ENCODE measurements at places on chromosomes 6 and 20.

- DNase-seq: no peak
- no peaks in the 10 kb centered on the region for H3K36me3 ChIP-seq
- no peaks in the 10 kb centered on the region for H3K27me3 ChIP-seq
- no peak overlapping the region for H3K4me3 ChIP-seq
- H3K4me1 ChIP-seq: no peaks in the 10 kb centered on the region
Measured at GRCh38 chr6:103504501-103505154, 1355.1 kb downstream of the HACE1 start.

- H3K4me3 ChIP-seq: no peak overlapping the region
- H3K4me1 ChIP-seq: no peaks in the 10 kb centered on the region
- no peaks in the 10 kb centered on the region for H3K36me3 ChIP-seq
- H3K27me3 ChIP-seq: no peaks in the 10 kb centered on the region
Measured at GRCh38 chr6:146990284-146990683, 213.9 kb upstream of the STXBP5 start.

DNA sequence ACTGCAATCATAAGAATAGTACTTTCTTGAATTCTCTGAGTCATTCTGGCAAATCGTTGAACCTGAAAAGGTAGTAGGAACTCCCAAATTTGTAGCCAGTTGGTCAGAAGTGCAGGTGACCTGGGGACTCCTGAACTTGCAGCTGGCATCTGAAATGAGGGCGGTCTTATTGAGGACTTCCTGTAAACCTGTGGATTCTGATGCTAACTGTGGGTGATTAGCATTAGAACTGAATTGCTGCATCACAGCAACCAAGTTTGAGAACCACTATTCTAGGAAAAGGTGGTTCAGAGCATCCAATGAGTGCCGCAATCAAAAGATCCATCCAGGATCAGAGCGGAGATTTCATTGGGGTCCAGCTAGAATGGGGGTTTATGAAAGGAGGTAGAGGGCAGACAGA, 50.2 kb upstream of the UTRN start:
- H3K27me3 ChIP-seq: no peaks in the 10 kb centered on the region
- DNase-seq: no peak
- no peak overlapping the region for H3K4me3 ChIP-seq
- H3K36me3 ChIP-seq: no peaks in the 10 kb centered on the region

- no peak overlapping the region for H3K27ac ChIP-seq
- no peak for DNase-seq
- peaks cover 12% of the 10 kb centered on the region for H3K4me1 ChIP-seq
- H3K4me3 ChIP-seq: no peak overlapping the region
Measured at GRCh38 chr6:3152689-3153088, 4.7 kb downstream of the TUBB2A start.

DNA sequence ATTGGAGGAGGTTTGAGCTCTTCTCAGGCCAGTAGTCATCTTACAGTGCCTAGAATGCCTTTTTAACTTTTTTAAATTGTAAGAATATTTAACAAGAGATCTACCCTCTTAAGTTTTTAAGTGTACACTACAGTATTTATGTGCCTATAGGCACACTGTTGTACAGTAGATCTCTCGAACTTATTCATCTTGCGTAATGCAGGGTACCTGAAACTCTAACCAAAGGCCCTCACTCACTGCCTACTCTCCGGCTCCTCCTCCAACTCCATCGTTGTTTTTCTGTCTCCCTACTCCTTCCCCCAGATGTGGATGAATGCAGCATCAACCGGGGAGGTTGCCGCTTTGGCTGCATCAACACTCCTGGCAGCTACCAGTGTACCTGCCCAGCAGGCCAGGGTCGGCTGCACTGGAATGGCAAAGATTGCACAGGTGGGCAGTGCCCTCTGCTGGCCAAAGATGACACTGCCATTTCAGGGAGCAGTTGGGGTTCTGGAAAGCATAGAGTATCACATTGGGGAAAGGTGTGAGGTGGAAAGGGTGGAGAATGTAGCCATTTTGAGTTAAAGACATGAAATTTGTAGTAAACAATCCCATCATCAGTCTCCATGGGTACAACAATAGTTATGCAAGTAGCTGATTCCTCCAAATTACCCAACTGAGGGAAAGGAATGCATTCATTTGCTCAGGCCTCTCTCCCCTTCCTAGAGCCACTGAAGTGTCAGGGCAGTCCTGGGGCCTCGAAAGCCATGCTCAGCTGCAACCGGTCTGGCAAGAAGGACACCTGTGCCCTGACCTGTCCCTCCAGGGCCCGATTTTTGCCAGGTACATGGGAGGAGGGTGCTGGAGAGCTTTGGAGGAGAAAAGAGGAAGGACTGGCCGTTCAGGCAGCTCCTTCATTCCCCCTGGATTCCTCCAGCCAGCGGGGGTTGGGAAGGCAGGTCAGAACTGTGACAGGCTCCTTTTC, 18.4 kb upstream of the ZNF76 start:
- no peaks in the 10 kb centered on the region for H3K27me3 ChIP-seq
- H3K27ac ChIP-seq: no peak overlapping the region
- H3K4me1 ChIP-seq: peaks cover 36% of the 10 kb centered on the region
- DNase-seq: peak; percentile 81
- H3K36me3 ChIP-seq: peaks cover 41% of the 10 kb centered on the region

DNA sequence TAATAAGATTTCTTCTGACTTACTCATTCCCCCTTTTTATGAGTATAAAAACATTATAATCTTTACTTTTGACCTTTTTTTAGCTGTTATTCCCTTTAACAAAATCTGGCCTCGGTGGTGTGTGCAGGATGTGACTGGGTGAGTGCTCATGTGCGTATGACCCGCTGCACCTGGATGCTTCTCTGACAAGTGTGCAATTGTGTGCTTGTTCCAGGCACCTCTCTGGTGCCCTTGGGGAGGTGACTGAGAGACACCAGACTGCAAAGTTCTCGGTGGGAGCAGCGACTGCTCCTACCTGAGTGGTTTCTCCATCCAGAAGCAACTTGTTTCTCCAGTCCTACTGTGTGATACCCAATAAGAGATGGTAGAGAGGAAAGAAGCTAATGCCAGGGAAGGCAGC, 65.0 kb downstream of the ISM1 start:
- H3K36me3 ChIP-seq: no peaks in the 10 kb centered on the region
- no peaks in the 10 kb centered on the region for H3K27me3 ChIP-seq
- no peak overlapping the region for H3K27ac ChIP-seq
- H3K4me1 ChIP-seq: no peaks in the 10 kb centered on the region
- no peak overlapping the region for H3K4me3 ChIP-seq

DNA sequence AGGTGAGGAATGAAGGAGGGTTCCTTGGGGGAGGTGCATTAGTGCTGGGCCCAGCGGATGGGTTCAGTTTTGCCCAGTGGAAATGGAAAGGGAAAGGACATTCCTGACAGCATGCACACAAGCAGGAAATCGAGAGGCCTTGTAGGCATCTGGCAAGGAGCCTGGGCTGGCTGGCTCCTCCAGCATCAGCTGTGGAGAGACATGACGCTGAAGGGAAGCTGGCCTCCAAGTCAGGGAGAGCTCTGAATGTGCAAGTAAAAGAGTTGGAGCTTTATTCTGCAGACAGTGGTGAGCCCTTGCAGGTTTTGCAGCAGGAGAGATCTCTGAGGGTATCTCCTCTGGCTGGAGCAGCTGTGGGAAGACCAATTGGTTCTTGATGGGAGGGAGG, 154.3 kb downstream of the MRPL14 start:
- H3K27ac ChIP-seq: no peak overlapping the region
- no peaks in the 10 kb centered on the region for H3K27me3 ChIP-seq
- DNase-seq: peak; percentile 37
- no peaks in the 10 kb centered on the region for H3K36me3 ChIP-seq
- no peak overlapping the region for H3K4me3 ChIP-seq

DNA sequence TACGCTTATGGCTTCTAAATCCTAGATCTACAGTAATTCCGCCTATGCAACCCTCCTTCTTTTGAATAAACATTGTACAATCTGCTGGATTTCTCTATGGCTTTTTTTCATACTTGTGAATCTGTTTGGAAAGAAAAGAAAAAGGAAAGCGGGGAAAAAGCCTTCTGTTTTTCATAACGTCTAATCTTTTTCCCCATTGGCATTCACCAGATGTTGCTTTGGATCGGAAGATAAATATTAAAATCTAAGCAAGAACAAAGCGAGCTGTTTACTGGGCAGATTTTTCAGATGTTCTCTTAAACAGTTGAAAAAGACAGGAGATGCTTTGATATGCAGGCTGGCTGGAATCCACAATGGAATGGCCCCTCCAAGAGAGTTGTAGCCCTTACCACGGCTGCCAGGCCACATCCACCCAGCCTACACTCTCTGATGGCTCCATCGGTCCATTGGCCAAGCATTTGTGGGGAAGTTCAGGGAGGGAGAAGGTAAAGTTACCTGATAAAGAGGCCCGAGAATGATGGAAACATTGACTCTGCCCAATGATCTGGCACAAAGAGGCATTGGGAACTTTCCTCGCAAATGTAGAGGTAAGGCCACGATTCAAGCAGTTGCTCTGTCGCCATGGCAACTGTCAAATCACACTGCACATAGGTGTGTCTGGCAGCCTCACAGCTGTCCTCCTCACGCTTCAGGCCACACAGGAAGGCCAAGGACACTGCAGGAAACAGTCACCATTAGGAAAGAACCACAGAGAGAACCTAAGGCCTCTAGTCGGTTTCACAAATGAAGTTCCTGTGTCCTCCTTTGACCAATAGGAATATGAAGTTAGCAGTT, 70.3 kb downstream of the PKHD1 start:
- no peak overlapping the region for H3K4me3 ChIP-seq
- no peak for DNase-seq
- no peaks in the 10 kb centered on the region for H3K27me3 ChIP-seq
- no peak overlapping the region for H3K27ac ChIP-seq
- no peaks in the 10 kb centered on the region for H3K36me3 ChIP-seq
